ENCODE measurements at places on chromosomes 12 and 14. TPM values are rescaled to one million over a fixed set of nuclear protein-coding genes. Genes with fewer than 3 reads are reported as not detected.

RAB2B gene
- 25.5 TPM for total RNA-seq

EXOC3L4 gene
- total RNA-seq: not detected

ANKS1B gene
- 0.39 TPM for total RNA-seq

CCDC175 gene
- not detected for total RNA-seq

GRCh38 chr12:6235499-6235898, 35.3 kb downstream of the CD9 start:
- DNase-seq: no peak
